ENCODE measurements at places on chromosomes 2 and 18. TPM values are rescaled to one million over a fixed set of nuclear protein-coding genes. Genes with fewer than 3 reads are reported as not detected.

DNA sequence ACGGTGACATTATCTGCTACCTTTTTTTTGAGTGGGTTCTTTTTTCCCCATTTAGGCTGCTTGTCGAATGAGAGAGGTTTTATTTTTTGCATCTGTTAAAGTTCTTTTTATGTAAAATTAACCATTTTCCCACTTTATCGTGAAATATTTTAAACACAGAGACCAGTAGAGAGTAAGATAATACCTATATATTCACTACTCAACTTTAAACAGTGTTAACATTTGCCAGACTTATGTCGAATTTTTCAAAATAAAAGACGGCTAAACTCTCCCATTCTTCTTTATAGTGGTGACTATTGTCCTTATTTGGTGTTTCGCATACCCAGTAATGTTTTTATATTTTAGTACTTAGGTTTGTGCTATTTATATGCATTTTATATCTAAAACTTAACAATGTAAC, 743 bp upstream of the PUS10 start:
- DNase-seq: no peak
- H3K27ac ChIP-seq: peak overlapping the region; percentile 95
- H3K4me3 ChIP-seq: peak overlapping the region; percentile 93
- H3K4me1 ChIP-seq: peaks cover 47% of the 10 kb centered on the region

SH3YL1 gene
- total RNA-seq: 18.1 TPM

DNA sequence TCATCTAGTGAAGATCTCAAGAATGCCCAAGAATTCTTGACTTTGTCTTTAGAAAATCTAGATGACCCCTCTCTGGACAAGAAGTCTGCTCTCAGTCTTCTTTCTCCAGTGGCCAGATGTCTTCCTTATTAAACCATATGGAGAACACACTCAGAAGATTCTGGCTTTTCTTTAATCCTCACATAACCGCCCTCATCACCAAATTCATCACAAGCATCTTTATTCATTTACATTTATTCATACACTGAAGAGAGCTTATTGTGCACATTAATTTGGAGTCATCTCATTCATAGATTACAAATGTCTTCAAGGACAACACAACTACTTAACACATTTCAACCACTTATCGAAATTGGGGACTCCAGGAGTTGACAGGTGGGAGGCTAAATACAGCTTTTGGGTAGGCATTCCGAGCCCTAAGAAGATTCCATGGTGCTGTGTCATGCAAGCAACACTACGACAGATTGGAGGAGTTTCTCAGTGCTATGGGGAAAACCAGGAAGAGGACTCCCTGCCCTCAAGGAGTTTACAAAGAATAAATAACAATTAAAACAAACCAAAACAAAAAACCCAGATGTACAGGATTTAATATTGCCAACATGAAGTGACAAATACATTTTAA, 64.8 kb upstream of the LCLAT1 start:
- no peak overlapping the region for H3K27ac ChIP-seq
- H3K4me3 ChIP-seq: no peak overlapping the region
- H3K4me1 ChIP-seq: no peaks in the 10 kb centered on the region
- no peaks in the 10 kb centered on the region for H3K36me3 ChIP-seq

- H3K27me3 ChIP-seq: no peaks in the 10 kb centered on the region
- no peaks in the 10 kb centered on the region for H3K36me3 ChIP-seq
- no peak overlapping the region for H3K27ac ChIP-seq
- DNase-seq: peak; percentile 19
Measured at GRCh38 chr18:75338631-75339030, 88.9 kb downstream of the SMIM21 start.

DNA sequence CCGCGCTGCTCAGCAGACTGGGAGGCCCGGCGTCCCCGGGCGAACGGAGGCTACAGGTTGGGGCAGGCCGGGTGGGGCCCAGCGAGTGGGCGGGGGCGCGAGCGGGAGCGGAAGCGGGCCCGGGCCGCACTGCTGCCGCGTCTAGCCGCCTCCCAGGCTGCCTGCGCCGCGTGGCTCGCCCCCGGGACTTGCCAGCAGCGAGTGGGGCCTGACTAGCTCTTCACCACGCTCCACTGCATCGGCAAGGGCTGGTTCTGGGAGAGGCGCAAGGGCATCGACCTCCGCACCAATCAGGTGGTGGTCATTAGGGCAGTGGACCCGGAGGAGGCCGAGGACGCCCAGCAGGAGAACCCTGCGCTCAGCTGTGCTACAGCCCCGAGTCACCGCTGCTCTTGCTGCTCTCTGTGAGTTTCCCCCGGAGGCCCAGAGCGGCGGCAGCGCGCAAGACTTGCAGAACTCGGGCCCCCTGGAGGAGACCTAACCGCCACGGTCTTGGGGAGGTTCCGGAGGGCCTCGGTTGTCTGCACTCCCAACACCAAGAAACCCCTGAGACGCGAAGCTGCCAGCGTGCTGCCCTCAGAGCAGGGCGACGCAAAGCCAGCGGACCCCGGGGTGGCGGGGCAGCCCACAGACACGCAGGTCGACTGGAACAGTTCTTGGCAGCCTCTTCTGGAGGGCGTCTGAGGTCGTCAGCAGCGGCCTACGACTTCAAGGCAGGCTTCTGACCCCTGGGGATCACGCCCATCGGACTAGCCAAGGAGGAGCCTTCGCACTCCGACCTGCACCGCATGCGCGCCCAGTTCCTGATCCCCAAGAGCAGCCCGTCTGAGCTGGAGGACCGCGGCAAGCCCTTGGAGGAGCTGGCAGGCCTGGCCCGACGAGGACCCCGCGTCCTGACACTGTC, 27.2 kb upstream of the PTPN2 start:
- H3K36me3 ChIP-seq: no peaks in the 10 kb centered on the region
- H3K27ac ChIP-seq: no peak overlapping the region

MEP1B gene
- not detected for total RNA-seq

DNA sequence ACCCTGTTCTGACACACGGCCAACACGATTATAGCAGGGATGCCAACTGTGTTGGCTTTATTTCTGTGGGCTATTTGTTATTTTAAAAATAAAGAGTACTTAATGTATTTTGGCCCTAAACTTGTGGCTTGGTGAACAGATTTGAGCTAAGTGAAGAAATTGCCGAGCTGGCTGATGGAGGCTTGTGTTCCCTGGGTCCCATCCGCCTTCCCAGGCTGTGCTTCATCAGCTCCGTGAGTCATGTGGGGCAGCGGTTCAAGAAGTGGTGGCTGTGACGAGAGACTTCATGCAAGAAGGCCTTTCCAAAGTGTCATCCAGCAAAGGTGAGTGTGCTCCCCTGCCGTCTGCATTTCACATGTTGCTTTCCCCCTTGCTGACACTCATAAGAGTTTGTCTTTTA, 73.6 kb upstream of the NCK2 start:
- no peaks in the 10 kb centered on the region for H3K36me3 ChIP-seq
- peak; percentile 92 for DNase-seq
- no peak overlapping the region for H3K27ac ChIP-seq
- H3K27me3 ChIP-seq: no peaks in the 10 kb centered on the region
- no peak overlapping the region for H3K4me3 ChIP-seq

DNA sequence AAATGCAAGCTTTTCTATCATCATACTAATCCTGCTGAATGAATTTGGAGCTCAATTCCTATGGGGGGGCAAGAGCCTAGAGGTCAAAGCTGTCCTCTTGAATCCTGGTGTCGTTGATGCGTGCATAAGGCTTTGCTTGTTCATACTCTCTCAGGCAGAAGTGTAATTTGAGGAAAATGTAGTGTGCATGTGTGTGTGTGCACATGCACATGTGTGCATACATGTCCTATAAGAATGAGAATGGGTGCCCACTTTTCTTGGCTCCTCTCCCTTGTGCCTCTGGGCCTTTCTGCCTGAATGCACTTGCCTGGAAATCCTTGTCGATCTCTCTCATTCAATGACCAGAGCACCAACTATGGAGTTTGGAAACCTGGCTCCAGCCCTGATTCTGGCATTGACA, 28.5 kb upstream of the C18orf32 start:
- no peaks in the 10 kb centered on the region for H3K36me3 ChIP-seq
- no peaks in the 10 kb centered on the region for H3K27me3 ChIP-seq
- no peak overlapping the region for H3K27ac ChIP-seq

DNA sequence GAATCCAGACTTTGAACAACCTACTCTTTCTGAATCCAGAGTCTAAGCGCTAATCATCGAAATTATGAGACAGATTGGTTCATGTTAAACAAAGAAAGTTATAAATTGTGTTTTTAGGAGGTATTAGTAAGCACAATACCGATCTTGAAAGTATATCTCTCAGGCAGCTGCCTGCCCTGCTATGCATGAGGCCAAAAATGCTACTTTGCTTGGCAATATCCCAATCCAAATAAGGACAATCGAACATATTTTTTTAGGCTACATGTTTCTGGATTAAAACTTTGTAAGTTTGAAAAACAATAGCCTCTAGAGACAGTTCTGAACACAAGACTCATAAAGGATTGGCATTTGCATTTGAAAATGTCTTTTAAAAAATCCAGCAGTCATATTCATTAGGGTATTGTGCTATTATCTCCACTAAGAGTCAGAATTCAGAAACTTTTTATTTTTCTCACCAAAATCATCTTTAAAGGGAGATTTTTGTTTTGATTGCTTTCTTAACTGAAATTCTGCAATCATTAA, 167.1 kb downstream of the PDE1A start:
- no peak for DNase-seq
- no peak overlapping the region for H3K4me3 ChIP-seq
- no peaks in the 10 kb centered on the region for H3K27me3 ChIP-seq
- no peaks in the 10 kb centered on the region for H3K4me1 ChIP-seq

DNA sequence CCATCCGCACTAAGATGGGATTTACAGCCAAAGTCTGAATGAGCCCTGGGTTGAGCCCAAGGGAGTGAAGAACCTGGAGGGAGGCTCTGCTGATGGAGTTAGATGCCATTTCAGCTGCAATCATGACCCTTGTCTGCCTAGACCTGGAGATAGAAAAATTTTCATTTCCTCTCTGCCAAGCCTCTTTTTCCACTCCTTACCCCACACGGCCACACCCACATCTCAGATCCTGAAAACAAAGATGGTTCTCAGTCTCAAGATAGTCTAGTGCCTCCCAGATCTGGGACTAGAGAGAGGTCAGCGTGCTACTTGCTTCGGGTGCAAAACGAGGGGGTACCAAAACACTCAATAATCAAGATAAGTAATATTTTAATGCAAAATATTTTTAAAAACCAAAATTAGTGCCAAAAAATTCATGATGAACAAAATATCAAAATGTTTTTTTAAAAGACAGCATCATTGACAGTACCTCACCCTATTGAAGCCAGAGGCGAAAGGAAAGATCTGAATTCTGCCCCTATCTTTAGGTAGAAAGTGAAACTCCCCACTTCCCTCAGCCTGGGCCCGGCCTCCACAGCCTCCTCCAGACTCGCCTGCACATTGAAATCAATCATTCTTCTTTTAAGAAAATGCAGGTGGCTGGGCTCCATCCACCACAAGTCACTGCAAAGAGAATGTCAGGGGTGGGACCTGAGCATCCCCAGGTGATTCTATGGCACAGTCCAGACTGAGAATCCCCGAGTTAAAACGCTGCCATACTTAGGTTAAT, 57.8 kb upstream of the GPR45 start:
- H3K36me3 ChIP-seq: no peaks in the 10 kb centered on the region
- no peaks in the 10 kb centered on the region for H3K4me1 ChIP-seq
- H3K4me3 ChIP-seq: no peak overlapping the region
- no peak for DNase-seq
- H3K27me3 ChIP-seq: no peaks in the 10 kb centered on the region

CRYGD gene
- total RNA-seq: not detected

NT5DC4 gene
- not detected for total RNA-seq

- no peak for DNase-seq
- H3K27me3 ChIP-seq: no peaks in the 10 kb centered on the region
- no peaks in the 10 kb centered on the region for H3K36me3 ChIP-seq
- no peak overlapping the region for H3K27ac ChIP-seq
Measured at GRCh38 chr2:28035163-28035690, 144.7 kb downstream of the BABAM2 start.

DNA sequence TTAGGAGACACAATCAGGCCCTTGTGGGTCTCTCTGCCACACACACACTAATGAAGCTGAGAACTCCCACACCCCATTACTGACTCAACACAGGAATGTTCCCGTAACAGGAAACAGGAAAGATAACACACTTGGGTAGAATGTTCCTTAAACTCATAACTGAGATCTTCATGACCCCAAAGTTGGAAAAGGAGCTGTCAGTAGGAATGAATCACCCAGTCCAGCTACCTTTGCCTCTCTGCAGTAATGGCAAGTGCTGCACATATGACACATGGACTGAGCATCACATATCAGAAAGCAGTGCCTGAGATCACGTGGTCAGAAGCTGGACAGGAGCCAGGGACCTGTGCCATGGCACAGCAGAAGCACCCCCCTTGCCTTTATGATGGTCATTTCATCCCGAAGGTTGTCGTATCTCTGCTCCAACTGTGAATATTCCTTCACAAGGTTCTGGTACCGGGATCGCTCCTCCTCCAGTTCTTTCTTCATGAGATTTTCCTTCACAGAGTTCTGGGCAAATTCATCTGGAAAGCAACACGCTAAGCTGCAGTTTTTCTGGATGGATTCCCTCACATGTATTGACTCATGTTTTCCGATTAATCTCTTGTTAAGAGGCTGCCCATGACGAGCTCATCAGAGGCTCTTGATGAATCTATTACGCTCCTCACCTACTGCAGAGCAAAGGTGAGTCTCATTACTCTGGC, 65.4 kb upstream of the ACAA2 start:
- DNase-seq: no peak
- H3K4me3 ChIP-seq: no peak overlapping the region
- no peaks in the 10 kb centered on the region for H3K27me3 ChIP-seq
- H3K4me1 ChIP-seq: no peaks in the 10 kb centered on the region

CAPN14 gene
- not detected for total RNA-seq

SCG2 gene
- 4.0 TPM for total RNA-seq

GRCh38 chr2:227608561-227609338, 5.9 kb downstream of the SCYGR3 start:
- no peak overlapping the region for H3K4me3 ChIP-seq
- H3K36me3 ChIP-seq: no peaks in the 10 kb centered on the region
- no peaks in the 10 kb centered on the region for H3K27me3 ChIP-seq
- no peak overlapping the region for H3K27ac ChIP-seq
- DNase-seq: peak; percentile 75

GRCh38 chr18:59941331-59941730, 41.5 kb downstream of the PMAIP1 start:
- H3K27ac ChIP-seq: no peak overlapping the region
- H3K27me3 ChIP-seq: no peaks in the 10 kb centered on the region
- no peak overlapping the region for H3K4me3 ChIP-seq
- H3K36me3 ChIP-seq: no peaks in the 10 kb centered on the region

GRCh38 chr2:164671664-164672396, 50.5 kb upstream of the GRB14 start:
- DNase-seq: no peak
- H3K4me3 ChIP-seq: no peak overlapping the region
- no peaks in the 10 kb centered on the region for H3K27me3 ChIP-seq
- H3K4me1 ChIP-seq: no peaks in the 10 kb centered on the region
- H3K27ac ChIP-seq: no peak overlapping the region
- H3K36me3 ChIP-seq: no peaks in the 10 kb centered on the region

GRCh38 chr2:155391613-155392130, 693.2 kb downstream of the KCNJ3 start:
- no peak for DNase-seq
- H3K27ac ChIP-seq: no peak overlapping the region
- H3K4me1 ChIP-seq: no peaks in the 10 kb centered on the region
- H3K4me3 ChIP-seq: no peak overlapping the region
- H3K36me3 ChIP-seq: no peaks in the 10 kb centered on the region
